Osteoblast (primary cell): ENCODE measurements at places on chromosomes 1 and 21. TPM values are rescaled to one million over a fixed set of nuclear protein-coding genes. Genes with fewer than 3 reads are reported as not detected.

CCDC27 gene
- not detected in 2 replicates for total RNA-seq

ESRRG gene
- total RNA-seq = under 0.01 TPM in 1 of 2 replicates, not detected in the other

FAM167B gene
- total RNA-seq = 2.5 and 4.4 TPM in 2 replicates

NBPF4 gene
- under 0.01 TPM in 1 of 2 replicates, not detected in the other for total RNA-seq

FCAMR gene
- not detected in 2 replicates for total RNA-seq

ETNK2 gene
- total RNA-seq = 0.72 and 1.2 TPM in 2 replicates

VSIG8 gene
- not detected in 2 replicates for total RNA-seq

LCE3E gene
- total RNA-seq = not detected in 2 replicates

GJA8 gene
- not detected in 2 replicates for total RNA-seq

OR6F1 gene
- total RNA-seq = not detected in 2 replicates

FCRL3 gene
- not detected in 2 replicates for total RNA-seq

NOS1AP gene
- total RNA-seq = under 0.01 TPM in 1 of 2 replicates, not detected in the other

OR2T2 gene
- total RNA-seq = not detected in 2 replicates

OLIG2 gene
- total RNA-seq = not detected in 2 replicates

MYOG gene
- total RNA-seq = not detected in 2 replicates

TAF5L gene
- total RNA-seq = 13.4 and 14.4 TPM in 2 replicates

OR10T2 gene
- total RNA-seq = not detected in 2 replicates

TRIM45 gene
- 1.4 and 2.1 TPM in 2 replicates for total RNA-seq

AKT3 gene
- 38.7 and 41.3 TPM in 2 replicates for total RNA-seq

GNG4 gene
- total RNA-seq = under 0.01 and 0.29 TPM in 2 replicates

LENEP gene
- 0.88 TPM in 1 of 2 replicates, not detected in the other for total RNA-seq

GBP2 gene
- total RNA-seq = 43.3 and 55.0 TPM in 2 replicates

PTPN14 gene
- total RNA-seq = 122 and 131 TPM in 2 replicates

UBASH3A gene
- total RNA-seq = not detected in 2 replicates

PRAMEF4 gene
- not detected in 2 replicates for total RNA-seq

CLDN17 gene
- not detected in 2 replicates for total RNA-seq

SLC45A1 gene
- total RNA-seq = 1.8 and 2.4 TPM in 2 replicates

SPATA21 gene
- total RNA-seq = not detected in 2 replicates

C1orf94 gene
- not detected in 2 replicates for total RNA-seq

CC2D1B gene
- total RNA-seq = 39.8 and 41.6 TPM in 2 replicates

CR1 gene
- under 0.01 TPM in 1 of 2 replicates, not detected in the other for total RNA-seq

RGS7 gene
- 0.36 and 0.59 TPM in 2 replicates for total RNA-seq

SH2D2A gene
- total RNA-seq = 0.29 and 0.36 TPM in 2 replicates

NMNAT1 gene
- total RNA-seq = 9.7 and 10.5 TPM in 2 replicates

FCRL5 gene
- under 0.01 TPM in 1 of 2 replicates, not detected in the other for total RNA-seq

SH3GLB1 gene
- 53.9 and 62.8 TPM in 2 replicates for total RNA-seq

SHISAL2A gene
- not detected in 2 replicates for total RNA-seq

LEFTY1 gene
- total RNA-seq = under 0.01 TPM in 1 of 2 replicates, not detected in the other

CD53 gene
- total RNA-seq = 0.29 and 0.36 TPM in 2 replicates

ZBTB8OS gene
- 27.1 and 37.3 TPM in 2 replicates for total RNA-seq

SH2D1B gene
- total RNA-seq = not detected in 2 replicates

MSH4 gene
- under 0.01 and 0.29 TPM in 2 replicates for total RNA-seq

PTPRU gene
- 9.4 and 16.2 TPM in 2 replicates for total RNA-seq

TRABD2B gene
- total RNA-seq = under 0.01 TPM in 2 replicates

KLHDC9 gene
- 1.4 and 1.5 TPM in 2 replicates for total RNA-seq

GSTM1 gene
- total RNA-seq = not detected in 2 replicates

SCAMP3 gene
- 35.9 and 41.3 TPM in 2 replicates for total RNA-seq
